ENCODE measurements at places on chromosomes 3 and 15.

DNA sequence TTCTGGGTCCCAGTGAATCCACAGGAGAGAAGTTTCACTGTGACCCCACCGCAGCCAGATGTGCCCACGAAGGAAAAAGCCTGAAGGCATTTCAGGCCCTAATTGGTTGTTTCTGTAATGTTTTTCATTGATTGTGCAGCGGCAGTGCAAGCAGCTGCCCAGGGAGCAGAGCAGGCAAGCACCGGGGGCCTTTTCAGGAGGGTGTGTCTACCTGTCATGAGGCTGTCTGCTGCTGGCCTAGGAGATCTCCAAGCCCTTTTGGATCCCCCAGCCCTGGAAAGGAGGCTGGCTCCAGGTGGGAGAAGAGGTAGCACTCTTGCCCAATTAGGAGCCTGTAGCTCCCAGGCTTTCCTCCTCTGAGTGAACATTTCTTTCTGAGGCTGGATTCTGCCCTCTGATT, 108.8 kb downstream of the EPHB1 start:
- no peak for DNase-seq

GRCh38 chr15:99343881-99344551, 92.7 kb downstream of the LRRC28 start:
- peak; percentile 29 for DNase-seq

GRCh38 chr3:156691920-156692319, 17.5 kb downstream of the TIPARP start:
- DNase-seq, result no peak

DNA sequence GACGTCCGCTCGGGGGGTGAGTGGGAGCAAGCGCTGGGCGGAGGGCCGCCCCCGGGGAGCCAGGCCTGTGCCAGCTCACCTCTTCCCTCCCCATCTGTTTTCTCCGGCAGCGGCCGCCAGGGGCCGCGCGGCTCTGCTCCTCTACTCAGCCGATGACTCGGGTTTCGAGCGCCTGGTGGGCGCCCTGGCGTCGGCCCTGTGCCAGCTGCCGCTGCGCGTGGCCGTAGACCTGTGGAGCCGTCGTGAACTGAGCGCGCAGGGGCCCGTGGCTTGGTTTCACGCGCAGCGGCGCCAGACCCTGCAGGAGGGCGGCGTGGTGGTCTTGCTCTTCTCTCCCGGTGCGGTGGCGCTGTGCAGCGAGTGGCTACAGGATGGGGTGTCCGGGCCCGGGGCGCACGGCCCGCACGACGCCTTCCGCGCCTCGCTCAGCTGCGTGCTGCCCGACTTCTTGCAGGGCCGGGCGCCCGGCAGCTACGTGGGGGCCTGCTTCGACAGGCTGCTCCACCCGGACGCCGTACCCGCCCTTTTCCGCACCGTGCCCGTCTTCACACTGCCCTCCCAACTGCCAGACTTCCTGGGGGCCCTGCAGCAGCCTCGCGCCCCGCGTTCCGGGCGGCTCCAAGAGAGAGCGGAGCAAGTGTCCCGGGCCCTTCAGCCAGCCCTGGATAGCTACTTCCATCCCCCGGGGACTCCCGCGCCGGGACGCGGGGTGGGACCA, 632 bp upstream of the CRELD1 start:
- DNase-seq, result peak; percentile 87

DNA sequence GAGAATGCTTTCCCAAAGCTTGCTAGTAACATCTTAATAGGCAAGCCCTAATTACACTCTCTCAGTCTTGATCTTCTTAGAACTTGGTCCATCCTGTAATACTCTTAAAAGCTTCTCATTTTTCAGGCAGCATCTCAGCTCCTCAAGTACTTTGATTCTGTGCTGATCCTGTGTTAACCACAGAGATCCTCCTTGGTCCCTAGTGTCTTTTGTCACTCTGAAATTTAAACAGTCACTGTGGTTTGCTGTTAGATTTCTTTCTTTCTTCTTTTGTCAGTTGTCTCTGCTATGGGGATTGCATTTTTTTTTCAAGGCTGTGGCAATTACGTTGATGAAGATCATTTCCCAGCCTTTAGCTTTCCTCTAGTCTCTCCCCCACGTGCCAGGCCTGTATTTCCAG, 26.0 kb upstream of the UBE3A start:
- DNase-seq, result no peak

DNA sequence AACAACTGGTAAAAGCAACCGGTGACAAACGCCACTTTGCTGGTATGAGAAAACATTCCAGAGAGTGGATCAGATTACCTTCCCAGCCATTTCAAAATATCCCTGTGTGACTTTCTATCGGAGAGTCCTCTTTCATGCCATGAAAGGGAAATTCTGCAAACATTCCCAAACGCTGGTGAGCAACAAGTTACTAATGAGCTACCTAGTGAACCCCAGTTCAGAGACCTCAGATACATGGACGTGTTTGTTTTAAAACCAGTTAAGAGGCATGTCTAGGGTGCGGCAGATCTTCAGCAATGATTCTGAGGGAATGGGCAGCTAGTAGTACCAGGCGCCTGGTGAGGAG, 418.2 kb upstream of the NR2F2 start:
- DNase-seq, result no peak

DNA sequence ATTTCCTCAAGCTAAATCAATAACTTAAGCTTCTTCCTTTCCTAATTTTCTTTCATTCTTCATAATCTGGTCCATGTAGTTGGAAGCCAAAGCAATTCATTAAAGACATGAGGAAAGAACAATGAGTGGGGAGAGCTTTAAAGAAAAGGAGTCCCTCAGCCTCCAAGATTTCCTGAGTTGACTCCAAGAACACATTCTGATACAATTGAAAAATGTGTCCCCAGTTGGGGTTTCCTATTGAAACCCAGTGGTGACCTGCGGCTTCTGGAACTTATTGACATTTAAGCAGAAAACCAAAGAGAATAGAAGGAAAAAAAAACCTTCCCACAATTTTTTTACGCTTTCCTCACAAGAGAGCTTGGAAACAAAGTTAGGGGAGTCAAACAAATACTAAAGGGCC, 37.0 kb downstream of the ATP8B4 start:
- no peak for DNase-seq

DNA sequence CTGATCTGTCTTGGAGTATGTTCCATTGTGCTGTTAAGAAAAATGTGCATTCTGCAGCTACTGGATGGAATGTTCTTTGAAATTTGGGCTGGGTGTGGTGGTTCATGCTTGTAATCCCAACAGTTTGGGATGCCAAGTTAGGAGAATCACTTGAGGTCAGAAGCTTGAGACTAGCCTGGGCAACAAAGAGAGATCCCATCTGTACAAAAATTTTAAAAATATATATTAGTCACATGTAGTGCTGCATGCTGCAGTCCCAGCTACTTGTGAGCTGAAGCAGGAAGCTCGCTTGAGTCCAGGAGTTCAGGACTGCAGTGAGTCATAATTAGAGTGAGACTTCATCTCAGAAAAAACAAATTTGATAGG, 62.8 kb upstream of the PLSCR4 start:
- no peak for DNase-seq

DNA sequence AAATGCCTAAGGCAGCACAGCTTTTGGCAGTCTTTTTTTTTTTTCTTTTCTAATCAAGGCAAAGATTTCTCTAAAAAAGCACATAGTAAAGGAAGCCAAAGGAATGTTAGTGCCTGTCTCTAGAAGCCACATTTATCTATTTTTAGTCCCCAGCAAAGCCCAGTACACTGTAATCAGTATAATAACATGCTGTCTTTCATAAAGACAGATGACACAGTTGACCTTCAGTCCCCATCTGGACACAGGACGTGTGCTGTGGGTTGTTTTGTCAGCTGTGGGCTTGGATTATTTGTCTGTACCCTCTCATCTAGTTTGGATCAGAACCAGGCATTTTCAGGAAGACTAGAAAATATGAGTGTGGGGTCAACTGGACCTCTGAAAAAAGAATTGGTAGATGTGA, 110.4 kb upstream of the CTNNB1 start:
- DNase-seq, result no peak

DNA sequence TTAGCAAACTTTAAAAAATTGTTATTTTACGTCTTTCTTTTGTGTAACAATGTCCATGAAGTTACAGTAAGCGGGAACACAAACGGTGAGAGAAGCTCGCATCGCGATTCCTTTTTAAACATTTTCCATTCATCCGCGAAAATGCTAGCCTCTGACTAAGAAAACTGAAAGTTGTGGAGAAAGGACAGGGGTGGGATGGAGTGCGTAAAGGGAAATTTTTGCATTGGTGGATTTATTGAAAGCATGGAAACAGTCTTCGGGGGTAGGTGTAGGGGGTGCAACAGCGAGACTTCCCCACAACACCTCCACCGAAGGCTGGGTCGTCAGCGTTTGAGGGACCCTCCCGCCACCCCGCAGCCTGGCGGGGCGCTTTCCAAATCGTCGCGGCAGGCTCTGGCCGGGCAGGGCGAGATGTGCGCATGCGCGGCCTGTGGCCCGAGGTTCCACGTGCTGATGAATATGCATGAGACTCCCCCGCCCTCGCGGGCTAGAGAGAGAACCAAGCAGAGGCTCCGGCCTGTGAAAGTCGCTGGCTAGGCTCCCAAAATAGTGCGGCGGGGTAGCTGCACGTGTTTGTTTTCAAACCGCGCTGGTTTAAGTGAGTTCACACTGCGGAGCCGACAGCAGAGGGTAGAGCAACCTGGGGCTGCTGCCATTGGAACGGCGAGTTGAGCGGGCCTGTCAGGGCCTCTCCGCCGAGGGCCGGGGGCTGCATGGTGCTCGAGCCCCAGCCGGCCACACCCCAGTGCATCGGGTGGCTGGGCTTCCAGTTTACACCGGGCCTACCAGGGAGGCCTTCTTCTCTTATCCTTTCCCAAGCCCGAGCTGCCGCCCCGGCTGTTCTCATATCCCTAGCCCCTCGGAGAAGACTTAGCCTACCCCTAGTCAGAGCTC, 9.9 kb downstream of the ZIC1 start:
- DNase-seq, result peak; percentile 87
